ENCODE measurements at places on chromosomes 13 and 19. TPM values are rescaled to one million over a fixed set of nuclear protein-coding genes. Genes with fewer than 3 reads are reported as not detected.

IZUMO4 gene
- 23.0 TPM for total RNA-seq

GRCh38 chr19:19500975-19501644, 14.2 kb downstream of the TSSK6 start:
- DNase-seq: no peak

SIGLEC8 gene
- not detected for total RNA-seq

DNA sequence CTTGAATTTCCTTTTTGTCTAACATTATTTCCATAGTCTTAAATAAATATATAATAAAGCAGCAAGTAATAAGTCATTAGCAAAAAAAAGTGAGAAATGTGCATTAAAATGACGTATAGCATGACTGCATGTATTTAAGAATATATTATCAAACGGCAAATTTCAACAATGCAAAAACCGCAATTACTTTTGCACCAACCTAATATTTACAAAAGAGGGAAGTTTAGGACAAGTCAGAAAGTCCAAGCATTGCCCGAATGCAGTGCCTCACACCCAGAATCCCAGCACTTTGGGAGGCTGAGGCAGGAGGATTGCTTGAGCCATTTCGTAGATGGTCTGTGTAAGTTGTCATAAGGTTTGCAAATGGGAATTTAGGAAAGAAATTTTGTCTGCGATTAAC, 10.2 kb upstream of the NAXD start:
- DNase-seq: no peak

SPRED3 gene
- 1.5 TPM for total RNA-seq

MYPOP gene
- total RNA-seq: 4.1 TPM

DNA sequence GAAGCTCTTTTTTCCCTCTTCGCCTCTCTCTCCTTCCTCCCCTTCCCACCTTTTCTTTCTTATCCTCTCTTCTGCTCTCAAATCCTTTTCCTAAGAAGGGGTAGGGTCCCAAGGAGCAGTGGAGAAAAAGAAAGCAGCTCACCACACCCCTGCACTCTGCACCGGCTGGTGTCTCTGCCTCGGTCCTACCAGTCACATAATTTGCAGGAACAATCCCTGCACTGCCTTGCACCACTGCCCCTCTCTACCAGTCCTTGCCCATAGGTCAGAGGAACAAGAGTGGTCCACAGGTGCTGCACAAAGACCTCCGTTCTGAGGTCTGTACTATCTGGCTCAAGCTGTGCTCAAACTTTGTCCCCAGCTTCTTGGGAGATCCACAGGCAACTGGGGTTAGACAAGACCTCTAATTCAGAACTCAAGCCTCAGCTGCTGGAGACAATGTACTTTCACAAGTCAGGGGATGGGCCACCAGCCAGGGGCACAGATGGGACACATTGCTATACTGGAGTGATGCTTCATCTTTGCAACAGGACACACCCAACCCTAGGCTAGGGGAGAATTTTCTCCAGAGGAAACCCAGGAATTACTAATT, 125.4 kb upstream of the ZNF507 start:
- DNase-seq: no peak

DNA sequence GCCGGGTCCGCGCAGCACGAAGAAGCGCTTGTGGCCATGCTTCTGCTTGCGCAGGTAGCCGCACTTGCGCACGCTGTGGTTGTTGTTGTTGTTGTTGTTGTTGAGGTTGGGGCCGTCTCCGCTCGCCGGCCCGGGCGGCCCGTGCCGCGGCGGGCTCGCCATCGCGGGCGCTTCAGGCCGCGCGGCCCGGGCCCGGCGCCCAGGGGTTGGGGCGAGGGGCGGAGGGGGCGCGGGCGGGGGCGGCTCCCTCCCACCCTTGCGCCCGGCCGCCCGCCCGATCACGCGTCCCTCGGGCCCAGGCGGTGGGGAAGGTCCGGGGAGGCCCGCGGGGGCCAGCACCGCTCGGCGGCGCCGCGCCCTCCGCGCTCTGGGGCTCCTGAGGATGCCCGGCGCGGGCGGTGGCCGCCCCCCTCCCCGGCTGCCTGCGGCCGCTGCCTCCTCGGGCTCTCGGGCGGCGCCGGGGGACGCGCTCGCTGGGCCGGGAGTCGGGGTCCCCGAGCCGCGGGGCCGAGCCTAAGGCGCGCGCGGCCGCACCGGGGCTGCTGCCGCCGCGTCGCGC, 412 bp downstream of the IRS2 start:
- no peak for DNase-seq

- no peak for DNase-seq
Observed at GRCh38 chr13:76440568-76440967, 445.6 kb downstream of the KCTD12 start.

- DNase-seq: no peak
Observed at GRCh38 chr13:113585896-113586295, 1.3 kb downstream of the TFDP1 start.

KCNN1 gene
- total RNA-seq: 1.7 TPM

LRG1 gene
- total RNA-seq: not detected

DNA sequence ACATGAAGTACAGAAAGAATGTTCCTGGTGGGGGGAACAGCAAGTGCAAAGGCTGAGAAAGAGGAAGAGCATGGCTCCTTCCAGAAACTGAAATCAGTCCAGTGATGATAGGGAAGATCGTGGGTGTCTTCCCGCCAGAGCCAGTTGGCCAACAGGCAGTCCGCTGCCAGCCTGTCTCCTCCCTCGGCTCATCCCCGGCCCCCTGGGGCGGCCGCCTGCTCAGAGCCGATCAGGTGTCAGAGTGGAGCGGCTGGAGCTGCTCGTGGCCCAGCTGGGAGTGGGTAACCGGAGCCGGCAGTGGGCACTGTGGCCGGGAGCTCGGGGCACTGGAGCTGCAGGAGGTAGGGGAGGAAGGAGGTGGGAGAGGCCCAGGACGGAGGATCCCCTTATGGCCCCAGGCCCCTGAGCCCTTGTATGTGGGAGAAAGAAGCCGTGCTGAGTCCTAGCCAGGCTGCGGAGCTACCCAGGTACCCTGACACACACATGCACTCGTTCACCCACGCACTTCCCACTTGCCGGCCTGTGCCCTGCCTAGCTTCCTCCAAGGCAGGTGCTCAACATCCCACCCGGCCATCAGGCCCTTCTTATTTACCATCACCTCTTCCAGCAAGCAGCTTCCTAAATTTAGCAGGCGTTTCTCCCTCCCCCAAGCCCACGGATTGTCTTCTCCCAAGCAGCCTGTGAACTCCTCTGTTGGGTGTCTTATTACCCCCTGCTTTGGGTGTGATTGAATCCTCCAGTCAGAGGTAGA, 1.7 kb downstream of the ANKRD24 start:
- DNase-seq: no peak

FEM1A gene
- 11.4 TPM for total RNA-seq

DNA sequence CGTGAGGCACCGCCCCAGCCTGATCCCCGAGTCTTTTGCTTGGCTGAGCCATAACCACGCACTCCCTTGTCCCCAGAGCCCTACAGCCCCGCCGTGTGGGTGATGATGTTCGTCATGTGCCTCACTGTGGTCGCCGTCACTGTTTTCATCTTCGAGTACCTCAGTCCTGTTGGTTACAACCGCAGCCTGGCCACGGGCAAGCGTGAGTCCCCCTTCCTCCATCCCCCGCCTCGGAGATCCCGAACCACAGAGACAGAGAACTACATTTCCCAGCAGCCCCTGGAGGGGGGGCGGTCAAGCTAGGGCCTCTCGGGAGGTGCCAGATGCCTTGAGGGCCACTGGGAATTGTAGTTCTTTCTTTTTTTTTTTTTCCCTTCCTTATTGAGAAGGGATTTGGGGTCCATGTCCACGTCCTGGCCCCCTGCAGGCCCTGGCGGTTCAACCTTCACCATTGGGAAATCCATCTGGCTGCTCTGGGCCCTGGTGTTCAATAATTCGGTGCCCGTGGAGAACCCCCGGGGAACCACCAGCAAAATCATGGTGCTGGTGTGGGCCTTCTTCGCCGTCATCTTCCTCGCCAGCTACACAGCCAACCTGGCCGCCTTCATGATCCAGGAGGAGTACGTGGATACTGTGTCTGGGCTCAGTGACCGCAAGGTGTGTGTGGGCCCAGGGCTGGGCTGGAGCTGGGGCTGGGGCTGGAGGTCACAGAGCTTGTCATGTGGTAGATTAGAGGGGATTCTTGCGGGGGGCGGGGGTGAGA, 25.9 kb downstream of the GRIN2D start:
- peak; percentile 90 for DNase-seq

DNA sequence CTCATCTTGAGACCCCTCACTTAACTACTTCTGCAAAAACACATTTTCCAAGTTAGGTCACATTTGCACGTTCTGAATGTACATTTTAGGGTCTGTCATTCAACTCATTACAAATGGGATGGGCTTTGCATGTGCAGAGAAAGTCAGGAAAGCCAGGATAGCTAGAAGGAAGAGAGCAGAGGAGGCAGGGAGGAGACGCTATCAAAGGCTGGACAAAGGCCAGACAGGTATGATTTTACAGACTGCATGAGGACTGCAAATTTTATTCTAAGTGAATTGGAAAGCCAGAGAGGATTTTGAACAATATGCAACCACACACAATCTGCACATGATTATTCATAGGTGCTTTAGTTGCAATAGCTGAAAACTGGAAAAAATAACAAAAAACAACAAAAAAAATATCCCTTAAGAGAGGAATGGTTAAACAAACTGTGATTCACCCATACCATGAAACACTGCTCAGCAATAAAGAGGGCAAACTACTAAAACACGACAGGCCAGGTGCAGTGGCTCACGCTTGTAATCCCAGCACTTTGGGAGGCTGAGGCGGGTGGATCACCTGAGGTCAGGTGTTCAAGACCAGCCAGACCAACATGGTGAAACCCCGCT, 21.1 kb downstream of the SYDE1 start:
- no peak for DNase-seq

DUS3L gene
- total RNA-seq: 74.5 TPM

PRTN3 gene
- total RNA-seq: not detected

DNA sequence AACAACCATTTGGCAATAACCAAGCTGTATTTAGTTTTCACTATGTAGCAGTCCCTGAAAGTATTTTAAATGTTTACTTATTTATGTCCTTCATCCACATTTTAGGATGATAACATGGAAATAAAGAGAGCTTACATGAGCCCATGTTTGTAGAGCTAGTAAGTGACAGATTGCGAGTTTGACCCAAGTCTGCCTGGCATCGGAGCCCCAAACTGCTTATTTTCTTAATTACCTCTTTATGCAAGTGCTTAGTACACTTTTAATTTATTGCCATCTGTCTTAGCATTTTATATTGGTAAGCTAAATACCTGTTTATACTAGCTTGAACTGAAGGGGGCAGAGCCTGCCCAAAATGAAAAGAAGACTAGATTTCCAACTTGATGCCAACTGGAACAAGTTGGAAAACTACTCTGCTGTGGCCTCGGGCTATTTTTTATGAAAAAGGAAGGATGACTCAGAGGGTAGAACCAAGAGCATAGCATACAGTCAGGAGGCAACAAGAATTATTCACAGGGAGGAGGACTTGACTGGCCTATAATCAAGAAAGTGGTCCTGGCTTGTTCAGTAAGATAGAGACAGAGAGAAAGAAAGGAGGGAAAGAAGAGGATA, 150.2 kb downstream of the NDFIP2 start:
- no peak for DNase-seq

- no peak for DNase-seq
Observed at GRCh38 chr19:5463959-5464358, 8.7 kb downstream of the ZNRF4 start.

DNA sequence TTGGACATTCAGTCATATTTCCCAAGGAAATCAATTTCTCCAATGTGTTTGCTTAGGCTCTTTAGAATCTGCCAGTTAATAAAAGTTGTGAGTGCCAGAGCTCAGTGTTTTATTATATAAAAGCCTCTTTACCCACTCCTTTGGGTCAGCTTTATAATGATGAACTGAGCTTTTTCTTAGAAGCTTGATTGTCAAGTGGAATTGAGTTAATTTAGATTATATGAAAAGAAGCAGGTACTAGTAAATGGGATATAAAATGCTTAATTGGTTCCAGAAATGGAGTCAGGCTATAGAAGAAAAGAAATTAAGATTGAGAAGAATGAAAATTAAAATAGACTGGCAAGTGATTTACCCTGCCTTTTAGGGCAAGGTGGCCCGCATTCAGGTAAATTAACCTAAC, 363.2 kb downstream of the SLITRK6 start:
- DNase-seq: no peak

DNA sequence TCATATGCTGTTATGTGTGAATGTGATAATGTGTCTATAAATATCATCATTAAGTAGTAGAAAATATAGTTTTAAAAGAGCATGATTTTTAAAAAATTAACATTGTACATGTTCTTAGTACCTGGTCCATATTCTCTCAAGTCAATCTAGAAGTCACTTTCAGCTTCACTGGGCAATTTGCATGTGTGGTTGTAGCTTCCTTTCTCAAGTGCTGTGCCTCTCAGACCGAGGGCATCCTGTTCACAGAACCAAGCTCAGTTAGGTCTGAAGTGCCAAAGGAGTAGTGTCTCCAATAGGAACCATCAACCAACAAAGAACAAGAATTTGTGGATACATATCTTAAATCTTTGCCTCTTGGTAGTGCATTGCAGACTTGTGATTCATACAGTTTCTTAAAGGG, 541.8 kb upstream of the SLC10A2 start:
- no peak for DNase-seq
